Stromal cell of bone marrow (primary cell): ENCODE measurements at places on chromosomes 7 and 10.

DNA sequence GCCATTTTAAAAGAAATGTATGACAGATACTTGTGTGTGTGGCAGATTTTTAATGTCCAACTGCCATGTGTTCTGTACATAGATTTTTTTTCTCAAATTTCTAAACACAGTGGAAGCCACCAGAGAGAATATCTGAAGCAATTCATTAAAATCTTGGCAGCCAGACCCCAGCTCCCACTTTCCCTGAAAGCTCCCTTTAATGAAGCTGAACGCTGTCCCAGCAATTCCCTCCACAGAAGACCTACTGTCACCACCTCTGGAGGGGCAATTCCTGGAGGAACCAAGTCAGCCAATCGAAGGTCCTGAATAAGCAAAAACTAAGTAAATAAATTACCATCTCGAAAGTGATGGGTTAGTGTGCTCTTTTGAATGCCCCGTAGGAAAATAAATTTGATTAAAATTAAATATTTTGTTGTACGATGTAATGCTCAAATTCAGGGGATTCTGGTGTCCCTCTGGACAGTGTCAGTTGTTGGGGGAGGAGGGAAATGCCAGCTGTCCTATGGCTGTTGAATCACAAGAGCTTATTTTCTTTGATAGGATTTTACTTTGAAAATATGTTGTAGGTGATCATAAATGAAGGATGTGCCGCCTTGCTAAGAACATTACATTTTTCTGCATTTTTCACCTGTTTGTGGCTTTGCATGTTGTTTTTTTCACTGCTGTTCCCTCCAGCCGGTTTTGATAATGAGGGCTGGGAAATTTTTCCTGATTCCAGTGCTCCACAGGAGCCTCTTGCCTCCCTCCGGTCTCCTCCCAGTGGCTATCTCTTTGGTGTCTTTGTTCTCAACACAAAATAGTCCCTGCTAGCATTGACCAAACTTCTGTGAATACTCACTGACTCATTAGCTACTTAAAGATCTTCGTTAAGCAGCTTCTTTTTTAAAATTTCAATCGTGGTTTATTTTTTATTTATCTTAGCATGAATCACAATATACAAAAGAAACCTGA is 9.2 kb upstream of the GSAP start:
- no peak for DNase-seq

- DNase-seq: no peak
Measured at GRCh38 chr10:22515009-22515408, 169.7 kb downstream of the SPAG6 start.

DNA sequence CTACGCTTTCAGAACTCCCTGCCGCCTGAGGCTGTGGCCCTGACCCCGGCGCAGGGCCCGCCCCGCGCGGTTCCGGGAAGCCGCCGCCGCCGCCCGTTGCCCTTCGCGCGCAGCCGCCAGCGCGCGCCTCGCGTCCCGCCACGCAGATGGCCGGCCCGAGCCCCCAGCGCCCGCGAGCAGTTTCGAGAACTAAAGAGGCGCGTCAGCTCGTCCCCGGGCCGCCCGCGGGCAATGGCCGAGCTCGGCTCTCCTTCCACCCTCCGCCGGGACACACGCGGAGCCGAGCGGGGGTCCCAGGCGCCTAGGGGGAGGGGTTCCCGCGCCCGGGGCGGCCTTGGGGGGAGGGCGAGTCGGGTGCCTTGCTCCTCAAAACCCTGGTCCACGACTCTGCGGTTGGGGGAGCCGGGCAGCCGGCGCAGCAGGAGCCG is 1.8 kb downstream of the HNRNPF start:
- no peak for DNase-seq

- DNase-seq: no peak
Measured at GRCh38 chr7:107286751-107287621, 118.2 kb downstream of the HBP1 start.

DNA sequence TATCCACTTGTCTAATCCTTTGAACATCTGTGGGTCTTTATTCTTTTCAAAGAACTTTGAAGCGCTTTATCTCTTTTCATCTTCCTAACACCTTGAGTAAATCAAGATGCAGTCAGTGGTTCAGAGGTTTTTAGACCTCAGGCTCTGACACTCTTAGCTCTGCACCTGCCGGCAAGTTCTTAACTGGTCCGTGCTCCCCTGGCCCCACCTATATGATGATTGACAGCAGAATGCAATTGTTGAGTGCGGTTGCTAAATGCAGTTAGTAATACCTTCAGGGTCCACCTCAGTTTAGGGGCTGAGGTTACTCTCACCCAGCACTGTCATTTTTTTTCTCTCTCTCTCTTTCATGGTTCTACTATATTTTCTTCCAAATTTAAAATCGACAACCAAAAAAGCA is 854.2 kb upstream of the AUTS2 start:
- no peak for DNase-seq

DNA sequence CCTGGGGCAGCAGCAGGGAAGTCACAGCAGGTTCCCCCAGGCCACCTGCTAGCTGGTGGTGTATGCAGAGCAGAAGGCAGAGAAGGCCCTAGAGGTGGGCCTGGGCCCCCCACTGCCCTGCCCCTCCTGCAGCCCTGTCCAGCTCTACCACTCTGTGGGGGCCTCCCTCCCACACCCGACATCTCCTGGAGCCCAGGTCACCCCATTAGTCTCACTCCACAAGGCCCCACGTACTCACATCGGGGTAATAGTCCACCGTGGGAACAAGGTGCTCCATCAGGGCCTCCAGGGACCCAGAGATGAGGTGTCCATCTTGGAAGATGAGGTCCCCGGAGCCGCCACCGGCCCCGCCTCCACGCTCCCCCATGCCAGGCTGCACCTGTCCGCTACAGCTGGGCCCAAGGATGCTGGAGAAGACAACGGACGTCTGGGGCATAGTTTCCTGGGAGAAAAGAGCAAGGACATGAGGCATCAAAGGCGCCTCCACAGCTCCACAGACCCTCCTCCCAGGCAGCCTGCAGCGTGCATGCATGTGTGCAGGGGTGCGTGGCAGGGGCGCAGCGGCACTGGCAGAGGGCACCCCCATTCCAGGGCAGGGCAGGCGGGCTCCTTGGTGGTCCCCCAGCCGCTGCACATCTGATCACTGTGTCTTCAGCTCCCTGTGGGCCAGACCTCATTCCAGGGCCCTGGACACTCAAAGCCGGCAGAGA is 61.0 kb downstream of the RASGEF1A start:
- DNase-seq: no peak

DNA sequence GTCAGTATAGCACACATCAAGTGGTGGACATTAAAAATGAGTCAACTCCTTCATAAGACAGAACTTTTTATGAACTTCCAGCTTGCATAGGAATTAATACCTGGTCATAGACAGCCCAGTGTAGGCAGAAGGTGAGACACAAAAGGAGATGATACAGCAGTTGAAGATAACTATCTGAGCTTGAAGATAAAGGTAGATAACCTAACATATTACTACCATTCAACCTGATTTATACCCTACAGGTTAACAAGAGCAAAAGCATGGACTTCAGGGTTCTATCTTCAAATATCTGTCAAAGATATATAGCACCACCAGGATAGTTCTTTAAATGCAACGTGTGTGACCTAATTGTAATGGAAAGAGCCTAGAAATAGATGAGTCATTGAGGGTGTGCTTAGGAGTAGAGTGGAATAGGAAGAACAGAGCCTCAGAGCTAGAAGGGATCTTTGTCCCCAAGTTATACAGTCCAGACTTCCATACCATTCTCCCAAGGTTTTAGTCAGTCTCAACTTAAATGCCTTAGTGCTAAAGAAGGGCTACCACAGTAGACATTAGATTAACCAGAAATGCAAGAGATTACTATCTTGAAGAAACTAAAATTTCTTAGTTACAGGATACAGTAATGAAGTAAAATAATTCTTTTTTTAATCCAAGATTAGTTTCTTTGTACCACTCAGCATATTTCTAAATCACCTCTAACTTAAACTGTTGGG is 9.2 kb downstream of the ZNF800 start:
- no peak for DNase-seq
